Activated CD8-positive, alpha-beta memory T cell treated with anti-CD3 and anti-CD28 coated beads, Interleukin-2, amount 50 U/mL, for 4 hours (primary cell): ENCODE measurements at places on chromosomes 5 and 9.

- no peak for DNase-seq
Observed at GRCh38 chr9:105246656-105247173, 2.3 kb downstream of the SLC44A1 start.

GRCh38 chr9:137339045-137339907 lies 37.2 kb upstream of the NRARP start:
- DNase-seq = no peak

DNA sequence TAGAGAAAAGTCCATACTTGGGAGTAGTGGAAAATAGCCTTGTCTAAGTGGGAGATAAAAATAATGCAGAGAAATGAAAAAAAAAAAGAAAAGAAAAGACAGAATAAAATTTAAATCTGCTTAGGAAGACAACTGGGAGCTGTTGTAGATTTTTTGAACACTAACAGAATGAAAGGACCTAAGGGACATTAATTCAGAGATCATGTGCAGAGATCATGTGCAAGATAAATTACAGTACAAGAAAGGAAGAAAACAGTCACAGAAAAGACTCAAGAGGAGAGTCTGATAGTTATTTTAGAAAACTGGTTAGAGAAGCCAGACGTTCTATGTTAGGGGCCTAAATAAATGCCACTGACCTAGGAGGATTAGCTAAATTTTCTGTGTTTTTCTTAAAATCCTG lies 1226.8 kb upstream of the NUDT12 start:
- no peak for DNase-seq

DNA sequence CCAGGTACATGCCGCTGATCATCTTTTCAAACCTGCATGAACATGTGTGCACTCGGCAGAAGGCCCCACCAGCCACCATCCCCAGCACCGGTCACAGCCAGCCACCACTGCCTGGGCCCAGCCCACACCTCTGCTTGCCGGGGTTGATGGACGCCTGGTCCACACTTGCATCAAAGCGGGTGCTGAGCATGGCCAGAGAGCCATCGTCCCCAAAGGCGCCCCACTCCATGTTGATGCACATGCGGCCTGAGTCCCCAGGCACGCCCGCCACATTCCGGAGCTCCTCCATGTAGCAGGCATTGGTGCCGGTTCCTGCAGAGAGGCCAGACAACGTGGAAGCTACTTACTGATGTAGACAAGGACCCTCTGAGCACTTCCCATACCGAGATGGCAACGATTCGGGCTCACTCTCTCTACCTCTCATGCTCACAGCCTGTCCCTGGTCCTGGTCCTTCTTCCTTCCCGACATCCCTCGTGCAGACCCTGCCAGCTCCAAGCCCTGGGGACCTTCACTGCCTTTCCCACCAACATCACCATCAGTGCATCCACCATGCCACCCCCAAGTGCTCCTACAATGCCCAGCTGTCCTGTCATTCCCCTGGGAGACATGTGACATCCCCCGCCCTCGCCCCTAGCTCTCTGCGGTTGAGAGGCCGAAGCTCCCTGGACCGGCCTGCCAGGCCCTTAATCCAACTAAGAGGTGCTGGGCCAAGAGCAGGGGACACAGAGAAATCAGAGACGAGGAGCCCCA lies 17.2 kb downstream of the HK3 start:
- no peak for DNase-seq

- DNase-seq = no peak
Observed at GRCh38 chr5:2610986-2611385, 140.5 kb downstream of the IRX2 start.

GRCh38 chr9:108081112-108081511 lies 591.5 kb upstream of the KLF4 start:
- DNase-seq = no peak

DNA sequence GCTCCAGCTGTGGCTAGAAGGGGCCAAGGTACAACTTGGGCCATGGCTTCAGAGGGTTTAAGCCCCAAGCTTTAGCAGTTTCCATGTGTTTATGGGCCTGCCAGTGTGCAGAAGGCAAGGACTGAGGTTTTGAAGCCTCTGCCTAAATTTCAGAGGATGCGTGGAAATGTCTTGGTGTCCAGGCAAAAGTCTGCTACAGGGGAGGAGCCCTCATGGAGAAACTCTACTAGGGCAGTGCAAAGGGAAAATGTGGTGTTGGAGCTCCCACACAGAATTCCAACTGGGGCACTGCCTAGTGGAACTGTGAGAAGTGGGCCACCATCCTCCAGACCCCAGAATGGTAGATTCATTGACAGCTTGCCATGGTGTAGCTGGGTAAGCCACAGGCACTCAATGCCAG lies 527.2 kb upstream of the RORB start:
- DNase-seq = no peak

GRCh38 chr5:14208071-14209021 lies 65.2 kb downstream of the TRIO start:
- DNase-seq = no peak

DNA sequence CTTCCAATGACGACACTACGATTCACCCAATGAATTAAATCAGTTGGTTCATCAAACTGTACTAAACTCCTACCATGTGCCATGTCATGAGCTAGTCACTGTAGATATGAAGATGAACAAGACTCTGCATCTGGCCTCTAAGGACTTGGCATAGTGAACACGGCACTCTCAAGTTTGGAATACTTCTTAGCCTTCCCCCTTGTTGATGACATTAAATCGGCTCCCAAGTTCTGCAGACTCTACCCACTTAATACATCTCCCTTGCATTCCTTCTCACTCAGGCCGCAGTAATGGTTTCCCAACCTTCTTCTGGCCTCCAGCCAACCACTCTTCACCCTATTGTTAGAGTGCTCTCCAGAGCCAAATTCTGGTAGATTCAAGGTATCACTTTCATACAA lies 184.7 kb downstream of the MAPKAP1 start:
- no peak for DNase-seq

GRCh38 chr5:68710514-68710913 lies 383.3 kb upstream of the SLC30A5 start:
- DNase-seq = no peak

- no peak for DNase-seq
Observed at GRCh38 chr9:123044586-123044985, 11.1 kb downstream of the GPR21 start.

- no peak for DNase-seq
Observed at GRCh38 chr9:17116400-17116837, 18.4 kb upstream of the CNTLN start.

- DNase-seq = no peak
Observed at GRCh38 chr9:110936237-110936636, 102.0 kb downstream of the LPAR1 start.

DNA sequence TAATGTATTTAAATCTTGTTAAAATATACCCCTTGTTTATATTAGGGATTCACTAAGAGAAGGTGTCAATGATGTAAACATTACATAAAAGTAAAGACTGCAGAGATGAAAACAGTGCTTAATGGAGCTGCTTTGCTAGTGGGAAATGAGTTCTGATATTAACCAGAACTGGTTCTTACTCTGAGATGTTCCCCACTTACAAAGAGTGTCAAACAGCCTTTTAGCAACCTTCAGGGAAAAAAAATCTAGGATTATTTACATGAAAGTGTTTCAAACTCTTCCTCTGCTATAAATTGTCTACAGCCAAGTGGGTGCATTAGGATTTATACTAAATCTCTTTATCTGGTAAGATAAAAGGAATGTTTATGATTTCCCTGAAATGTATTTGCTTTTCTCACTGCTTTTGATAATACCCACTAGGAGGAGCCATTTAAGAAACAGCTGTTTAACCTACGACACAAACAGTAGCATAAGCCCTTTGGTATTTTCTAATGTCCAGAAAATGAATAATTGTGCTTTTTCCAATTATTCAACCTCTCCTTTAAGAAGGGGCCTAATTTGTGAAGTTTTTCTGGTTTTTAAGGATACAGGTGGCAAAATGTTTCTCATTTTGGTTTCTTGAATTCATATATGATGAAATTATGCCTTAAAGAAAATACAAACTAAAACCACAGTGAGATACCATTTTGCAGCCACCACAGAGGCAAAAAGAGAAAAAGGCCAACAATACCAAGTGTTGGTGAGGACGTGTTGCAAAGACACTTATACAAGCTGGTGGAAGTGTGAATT lies 186.3 kb downstream of the TLE4 start:
- DNase-seq = no peak

DNA sequence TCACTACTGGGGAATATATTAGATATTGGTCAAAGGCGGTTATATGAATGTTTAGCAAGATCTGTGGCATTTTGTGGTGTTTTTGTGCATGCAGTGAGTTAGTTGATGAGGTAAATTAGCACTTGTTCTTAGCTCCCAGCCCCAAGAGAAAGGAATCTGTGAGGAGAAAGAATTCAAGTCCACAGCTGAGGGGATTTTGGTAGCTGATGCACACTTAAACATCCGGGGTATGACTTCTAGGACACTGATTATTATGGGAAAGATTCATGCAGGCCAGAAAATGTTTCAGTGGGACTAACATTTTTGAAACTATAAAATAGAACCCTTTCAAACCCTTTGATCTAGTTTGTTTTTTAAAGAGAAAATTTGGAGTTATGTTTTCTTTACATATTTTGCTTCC lies 118.2 kb upstream of the RPS23 start:
- DNase-seq = no peak

DNA sequence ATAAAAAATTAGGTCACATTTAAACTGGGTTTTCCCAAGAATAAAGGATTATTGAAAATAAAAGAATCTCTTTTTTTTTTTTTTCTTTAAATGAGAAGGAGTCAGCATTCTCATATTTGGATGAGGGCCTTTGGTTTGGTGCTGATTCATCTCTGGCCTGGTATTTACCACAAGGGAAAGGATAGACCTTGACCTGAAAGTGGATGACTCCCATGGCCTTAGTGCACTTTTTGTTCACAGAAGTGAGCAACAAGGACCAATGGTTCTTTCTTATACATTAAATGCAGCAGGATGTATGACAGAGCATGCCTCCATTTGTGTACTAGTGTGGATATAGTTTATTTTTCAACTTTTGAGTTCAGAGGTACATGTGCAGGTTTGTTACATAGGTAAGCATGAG lies 6.9 kb downstream of the YTHDC2 start:
- no peak for DNase-seq

GRCh38 chr9:8857926-8858595 lies 1058.5 kb upstream of the DMAC1 start:
- DNase-seq = no peak

GRCh38 chr5:32004404-32004803 lies 169.7 kb downstream of the GOLPH3 start:
- no peak for DNase-seq

DNA sequence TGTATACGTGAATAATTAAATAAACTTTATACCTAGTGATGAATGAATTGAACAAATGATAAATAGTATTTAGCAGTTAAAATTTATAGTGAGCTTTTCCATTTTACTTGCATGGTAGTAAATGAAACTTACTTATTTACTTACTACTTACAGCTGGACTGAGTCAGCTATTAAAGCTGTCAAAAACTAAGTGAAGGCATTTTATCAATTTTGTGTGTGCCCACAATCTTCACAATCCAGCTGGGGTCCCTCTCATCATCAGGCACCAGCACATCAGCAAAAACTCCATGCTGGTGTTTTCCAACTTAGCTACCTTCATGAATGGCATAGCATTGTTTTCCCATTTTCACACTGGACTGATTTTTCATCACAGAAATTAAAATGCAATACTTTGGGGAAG lies 81.1 kb downstream of the SAXO1 start:
- DNase-seq = no peak

GRCh38 chr5:170293273-170293672 lies 4.3 kb downstream of the LCP2 start:
- DNase-seq = no peak

DNA sequence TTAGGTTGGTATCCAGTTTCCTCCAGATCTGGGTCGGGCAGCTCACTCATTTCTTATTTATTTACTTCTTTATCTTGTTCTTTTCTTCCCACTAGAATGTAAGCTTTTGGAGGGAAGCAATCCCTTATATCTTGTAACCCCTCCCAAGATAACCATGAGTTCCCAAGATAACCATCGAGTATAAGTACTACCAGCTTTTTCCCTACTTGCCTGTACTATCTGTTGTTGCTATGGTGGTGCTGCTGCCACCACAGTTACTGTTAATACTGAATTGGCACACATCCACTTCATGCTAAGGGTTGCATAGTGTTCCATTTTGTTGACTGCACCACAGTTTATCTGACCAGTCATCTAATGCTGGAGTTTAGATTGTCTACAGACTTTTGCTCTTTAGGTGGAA lies 19.9 kb downstream of the NUP214 start:
- DNase-seq = no peak

DNA sequence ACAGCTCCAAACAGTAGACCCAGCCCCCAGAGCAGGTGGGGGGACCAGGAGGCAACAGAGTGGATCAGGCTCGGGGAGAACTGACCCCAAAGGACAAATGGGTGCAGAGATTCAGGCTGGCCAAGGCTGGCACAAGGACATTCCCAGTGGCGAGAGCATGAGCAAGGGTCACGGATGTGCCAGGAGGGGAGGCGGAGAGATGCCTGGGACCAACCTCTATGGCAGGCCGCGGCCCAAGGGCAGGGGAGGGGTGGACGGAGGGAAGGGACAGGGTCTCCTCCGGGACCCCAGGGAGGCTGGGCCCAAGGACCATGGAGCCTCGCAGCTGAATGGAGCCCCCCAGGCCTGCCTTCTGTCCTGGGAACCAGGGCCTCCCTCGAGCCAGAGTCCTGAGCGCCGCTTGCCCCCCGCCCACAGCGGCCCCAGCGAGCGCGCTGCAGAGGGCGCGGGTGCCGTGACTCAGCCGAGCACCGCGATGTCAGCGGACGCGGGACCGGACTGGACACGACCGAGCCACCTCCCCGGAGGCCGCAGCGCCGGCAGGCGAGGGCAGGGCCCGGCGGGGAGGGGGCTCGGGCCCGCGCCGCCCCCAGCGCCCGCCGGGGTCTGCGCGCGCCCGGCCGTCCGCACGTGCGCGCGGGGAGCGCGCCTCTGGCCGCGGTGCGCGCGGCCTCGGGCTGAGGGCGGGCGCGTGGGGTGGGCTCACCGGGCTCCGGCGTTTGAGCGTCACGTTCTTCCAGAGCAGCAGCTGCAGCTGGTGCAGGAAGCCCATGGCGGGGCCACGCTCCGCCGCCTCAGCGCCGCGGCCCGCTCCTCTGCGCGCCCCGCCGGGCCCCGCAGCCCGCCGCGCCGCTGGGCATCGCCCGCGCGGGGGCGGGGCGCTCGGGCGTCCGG lies at the start of gene ABCA2:
Gene ABCA2 (minus strand): TSS at position 869 of the 894 bp plus-strand sequence. CDS start 97 bp downstream, at position 772.
- DNase-seq = no peak

- no peak for DNase-seq
Observed at GRCh38 chr5:82984786-82985735, 92.1 kb downstream of the TMEM167A start.

GRCh38 chr9:72102520-72102919 lies 42.1 kb upstream of the C9orf57 start:
- DNase-seq = no peak

GRCh38 chr9:111102793-111103464 lies 64.7 kb upstream of the LPAR1 start:
- DNase-seq = no peak

- DNase-seq = no peak
Observed at GRCh38 chr9:121862371-121863332, 211.2 kb downstream of the DAB2IP start.

GRCh38 chr5:143426437-143426991 lies 23.0 kb upstream of the NR3C1 start:
- no peak for DNase-seq

GRCh38 chr9:71985297-71985911 lies 74.0 kb downstream of the C9orf85 start:
- no peak for DNase-seq
